ENCODE measurements at places on chromosomes 13 and 19.

DNA sequence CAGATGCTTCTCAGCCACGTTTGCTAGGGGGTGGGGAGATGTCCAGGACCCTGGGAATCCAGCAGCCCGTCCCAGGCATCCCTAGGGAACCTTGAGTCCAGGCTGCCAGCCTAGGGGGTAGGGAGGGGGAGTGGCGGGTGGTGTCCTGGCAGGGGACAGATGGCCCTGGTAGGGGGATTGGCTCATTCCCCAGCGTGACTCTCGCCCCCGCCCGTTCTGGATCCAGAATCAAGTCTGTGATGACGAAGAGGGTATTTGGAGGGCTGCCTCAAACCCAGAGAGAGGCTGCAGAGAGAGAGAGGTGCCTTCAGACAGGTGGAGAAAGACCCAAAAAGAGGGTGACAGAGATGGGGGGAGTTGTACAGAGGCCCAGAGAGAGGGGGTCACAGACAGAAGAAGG is 4.1 kb downstream of the SLC17A7 start:
- no peak for DNase-seq

DNA sequence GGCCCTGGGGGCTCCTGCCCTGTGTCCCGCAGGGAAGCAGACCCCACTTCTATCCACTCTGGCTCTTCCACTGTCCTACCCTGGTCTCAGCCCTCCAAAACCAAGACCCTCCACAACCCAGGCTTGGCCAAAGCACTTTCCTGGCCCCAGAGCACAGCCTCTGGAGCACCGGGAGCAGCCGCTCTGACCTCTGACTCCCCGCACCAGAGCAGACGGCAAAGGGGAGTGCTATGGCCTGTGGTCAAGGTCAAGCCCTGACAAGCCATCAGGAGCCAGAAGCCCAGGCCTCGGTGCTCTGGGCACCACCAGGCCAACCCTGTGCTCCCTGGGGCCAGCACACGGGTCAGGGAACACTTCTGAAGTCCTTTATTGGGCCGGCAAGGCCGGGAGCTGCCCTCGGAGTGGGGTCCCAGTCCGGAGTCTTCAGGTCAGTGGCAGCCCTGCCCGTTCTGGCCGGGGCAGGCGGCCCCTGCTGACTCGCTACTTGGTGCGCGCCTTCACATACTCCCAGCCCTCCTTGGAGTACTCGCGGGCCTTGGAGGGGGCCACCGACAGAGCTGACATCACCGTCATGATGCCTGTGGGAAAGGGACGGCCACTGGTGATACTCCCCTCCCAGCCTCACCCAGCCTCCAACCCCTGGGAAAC is 2.1 kb downstream of the MICOS13 start:
- DNase-seq = no peak

- no peak for DNase-seq
These were observed 111.2 kb downstream of the GADD45B start for GRCh38 chr19:2587001-2587719.

DNA sequence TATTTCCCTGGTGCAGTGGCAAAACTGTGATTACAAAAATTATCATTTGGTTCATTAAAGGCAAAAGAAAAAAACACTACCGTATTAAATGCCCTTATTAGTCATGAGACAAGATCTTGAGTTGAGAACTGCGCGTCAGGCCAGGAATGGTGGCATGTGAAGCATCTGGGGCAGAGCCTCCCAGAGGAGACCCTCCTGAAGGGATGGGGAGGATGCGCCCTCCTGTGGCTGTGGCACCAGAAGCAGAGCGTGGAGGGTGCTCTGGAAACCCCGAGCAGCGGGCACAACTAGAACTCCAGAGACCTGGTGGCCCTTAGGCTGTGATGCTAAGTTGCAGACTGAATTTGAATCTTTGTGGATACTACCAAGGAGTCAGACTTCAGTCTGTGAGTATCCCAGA is 11.5 kb downstream of the CUL4A start:
- DNase-seq = no peak

DNA sequence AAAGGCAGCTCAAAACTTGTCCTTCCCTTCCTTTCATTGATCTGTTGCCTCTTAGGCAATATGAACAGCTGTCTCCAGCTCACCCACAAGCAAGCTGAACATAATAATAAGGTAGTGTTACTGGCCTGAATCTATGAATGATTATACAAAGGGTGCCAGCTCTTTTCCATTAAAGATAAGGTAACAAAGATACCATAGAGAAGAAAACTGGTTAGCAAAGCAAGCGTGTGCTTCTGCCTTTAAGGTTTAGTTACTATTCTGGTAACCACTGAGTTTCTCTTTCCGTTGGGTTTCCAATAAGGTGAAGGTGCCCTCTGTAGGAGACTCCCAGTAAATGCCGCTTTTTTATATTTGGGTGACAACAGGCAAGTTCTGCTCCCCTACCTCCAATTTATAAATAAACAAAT is 12.1 kb upstream of the DACH1 start:
- peak; percentile 8 for DNase-seq

DNA sequence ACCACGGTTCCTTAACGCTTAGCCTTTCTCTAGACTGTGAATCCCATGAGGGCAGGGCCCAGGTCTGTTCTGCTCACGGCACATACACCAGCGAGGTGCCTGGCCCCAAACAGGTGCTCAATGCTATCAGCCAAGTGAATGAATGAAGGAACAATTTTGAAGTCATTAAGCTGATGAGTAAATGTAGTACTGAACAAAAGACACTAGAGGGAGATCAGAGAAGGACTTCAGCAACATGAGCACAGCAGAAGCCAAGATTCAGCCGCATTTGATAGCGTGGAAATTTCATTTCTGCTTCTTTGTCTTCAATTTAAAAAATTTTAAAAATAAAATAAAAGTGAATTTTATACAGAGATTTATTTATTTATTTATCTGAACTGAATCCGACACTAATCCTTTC is 20.1 kb upstream of the MYO16 start:
- no peak for DNase-seq

DNA sequence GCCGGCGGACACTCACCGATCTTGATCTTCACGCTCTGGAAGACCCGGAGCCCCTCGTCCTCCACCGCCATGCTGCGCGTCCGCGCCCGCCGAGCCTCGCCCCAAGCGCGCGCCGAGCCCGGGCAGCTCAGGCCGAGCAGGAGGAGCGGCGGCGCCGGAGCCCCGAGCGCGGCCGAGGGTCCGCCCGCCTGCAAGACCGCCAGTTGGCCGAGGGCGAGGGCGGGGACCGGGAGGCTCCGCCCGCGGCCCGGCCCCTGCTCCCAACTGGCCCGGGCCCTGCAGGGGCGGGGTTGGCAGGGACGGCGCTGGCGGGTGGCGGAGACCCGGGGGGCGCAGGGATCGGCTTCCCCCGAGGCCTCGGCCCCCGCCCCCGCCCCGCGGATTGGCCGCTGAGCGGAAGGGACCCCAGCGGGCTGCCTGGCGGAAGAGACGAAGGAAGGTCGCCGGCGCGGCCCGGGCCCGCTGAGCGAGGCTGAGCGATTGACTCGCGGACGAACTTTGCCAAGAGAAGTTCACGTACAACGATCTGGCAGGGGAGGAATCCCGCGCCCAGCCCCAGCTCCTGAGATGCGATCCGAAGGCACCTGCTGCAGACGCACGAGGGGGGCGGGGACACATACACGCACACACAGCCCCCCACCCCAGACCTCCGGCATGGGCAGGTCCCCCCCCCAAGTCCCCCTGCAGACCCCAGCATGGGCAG is at the start of gene RASA3:
TSS of gene RASA3 (minus strand) at position 205 of the 703 bp plus-strand sequence. CDS start at position 71, 134 bp downstream.
- peak; percentile 66 for DNase-seq

DNA sequence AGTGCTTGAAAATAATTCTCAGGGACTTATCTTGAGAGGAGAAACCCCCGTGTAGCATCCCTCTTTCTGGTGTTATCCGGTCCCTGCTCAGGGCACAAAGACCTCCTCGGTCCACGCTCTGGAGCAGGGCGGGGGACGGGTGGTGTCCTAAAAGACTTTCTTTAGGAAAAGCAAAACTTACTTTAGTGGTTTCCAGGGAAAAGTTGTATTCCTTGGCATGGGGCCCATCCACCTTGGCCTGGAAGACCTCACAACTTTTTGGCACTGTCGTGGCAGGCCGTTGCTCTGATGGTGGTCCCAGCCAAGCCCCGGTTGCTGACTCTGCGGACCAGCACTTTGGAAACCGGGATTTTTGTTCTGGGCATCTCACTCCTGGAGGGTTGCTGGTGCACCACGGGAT is 2.7 kb downstream of the AMER2 start:
- DNase-seq = no peak

DNA sequence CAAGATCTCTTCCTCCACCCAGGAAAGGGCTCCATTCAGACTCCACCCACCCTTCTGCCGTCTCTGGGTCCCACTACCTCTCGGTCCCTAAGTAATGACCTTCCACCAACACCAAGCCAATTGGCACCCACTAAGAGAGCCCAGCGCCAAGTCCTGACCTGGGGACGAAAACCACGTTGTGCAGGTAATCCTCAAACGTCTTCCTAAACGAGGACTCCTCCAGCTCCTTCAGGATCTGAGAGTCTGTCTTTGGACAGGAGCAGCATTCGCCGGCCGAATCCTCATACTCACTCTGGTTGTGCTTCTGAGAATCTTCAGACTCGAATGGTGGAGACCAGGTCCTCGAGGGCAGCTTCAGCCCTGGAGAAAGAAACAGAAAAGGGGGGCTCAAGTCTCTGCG is 83.1 kb downstream of the ZNF557 start:
- DNase-seq = no peak

- no peak for DNase-seq
These were observed 3.8 kb downstream of the PLPP2 start for GRCh38 chr19:287381-287871.

- no peak for DNase-seq
These were observed 128.0 kb downstream of the DCT start for GRCh38 chr13:94351292-94351990.

DNA sequence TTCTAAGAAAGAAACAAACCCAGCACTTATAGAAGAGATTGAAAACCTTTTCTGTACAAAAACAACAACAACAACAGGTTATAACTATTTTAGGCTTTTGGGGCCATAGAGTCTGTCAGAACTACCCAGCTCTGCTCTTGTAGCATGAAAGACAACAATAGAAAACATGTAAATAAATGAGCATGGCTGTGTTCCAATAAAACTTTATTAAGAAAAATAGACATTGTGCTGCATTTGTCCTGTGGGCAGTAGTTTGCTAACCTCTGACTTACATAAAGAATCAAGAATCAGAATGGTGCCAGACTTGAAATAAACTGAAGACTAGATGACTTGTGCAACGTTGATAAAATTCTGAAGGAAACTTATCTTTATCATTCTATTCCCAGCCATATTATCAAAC is 617.5 kb downstream of the DIAPH3 start:
- DNase-seq = no peak

DNA sequence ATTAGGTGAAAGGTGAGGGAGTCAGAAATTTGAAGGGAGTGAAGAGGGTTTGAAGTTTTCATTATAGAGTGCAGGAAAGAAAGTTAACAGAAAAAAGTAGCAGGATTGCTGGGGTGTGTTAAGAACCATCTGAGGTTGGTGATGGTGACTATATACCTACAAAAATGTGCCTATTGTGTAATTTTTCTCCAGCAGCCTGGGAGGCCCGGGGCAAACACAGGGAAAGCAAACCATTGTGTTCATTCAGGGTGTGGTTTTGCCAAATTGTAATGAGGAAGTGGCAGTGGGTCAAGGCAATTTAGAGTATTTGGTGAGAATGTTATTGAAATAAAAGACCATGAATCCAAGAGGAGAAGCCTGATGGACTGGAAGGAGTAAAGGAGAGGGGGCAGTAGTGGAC is 8.2 kb upstream of the SUCLA2 start:
- DNase-seq = no peak

- peak; percentile 4 for DNase-seq
These were observed 65.1 kb downstream of the SIAH3 start for GRCh38 chr13:45786293-45786920.

DNA sequence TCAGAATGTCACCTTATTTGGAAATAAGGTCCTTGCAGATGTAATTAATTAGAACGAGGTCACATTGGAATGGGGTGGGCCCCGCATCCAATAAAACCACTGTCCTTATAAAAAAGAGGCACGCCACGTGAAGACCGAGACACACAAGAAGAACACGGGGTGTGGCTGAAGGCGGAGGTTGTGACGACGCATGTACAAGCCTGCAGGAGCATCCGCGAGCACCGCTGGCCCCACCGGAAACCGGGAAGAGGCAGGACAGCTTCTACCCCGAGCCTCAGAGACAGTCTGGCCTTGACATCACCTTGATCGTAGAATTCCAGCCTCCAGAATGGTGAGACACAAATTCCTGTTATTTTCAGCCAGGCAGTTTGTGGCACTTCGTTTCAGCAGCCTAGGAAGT is 177.9 kb downstream of the COL4A1 start:
- DNase-seq = no peak

DNA sequence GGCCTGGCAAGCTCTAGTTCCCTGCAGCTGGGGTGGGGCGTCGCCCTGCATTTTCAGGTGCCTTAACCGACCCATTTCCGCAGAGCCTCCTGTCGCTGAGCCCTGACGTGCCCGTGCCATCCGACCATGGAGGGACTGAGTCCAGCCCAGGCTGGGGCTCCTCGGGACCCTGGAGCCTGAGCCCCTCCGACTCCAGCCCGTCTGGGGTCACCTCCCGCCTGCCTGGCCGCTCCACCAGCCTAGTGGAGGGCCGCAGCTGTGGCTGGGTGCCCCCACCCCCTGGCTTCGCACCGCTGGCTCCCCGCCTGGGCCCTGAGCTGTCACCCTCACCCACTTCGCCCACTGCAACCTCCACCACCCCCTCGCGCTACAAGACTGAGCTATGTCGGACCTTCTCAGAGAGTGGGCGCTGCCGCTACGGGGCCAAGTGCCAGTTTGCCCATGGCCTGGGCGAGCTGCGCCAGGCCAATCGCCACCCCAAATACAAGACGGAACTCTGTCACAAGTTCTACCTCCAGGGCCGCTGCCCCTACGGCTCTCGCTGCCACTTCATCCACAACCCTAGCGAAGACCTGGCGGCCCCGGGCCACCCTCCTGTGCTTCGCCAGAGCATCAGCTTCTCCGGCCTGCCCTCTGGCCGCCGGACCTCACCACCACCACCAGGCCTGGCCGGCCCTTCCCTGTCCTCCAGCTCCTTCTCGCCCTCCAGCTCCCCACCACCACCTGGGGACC is 1.2 kb downstream of the ZFP36 start:
- peak; percentile 79 for DNase-seq

DNA sequence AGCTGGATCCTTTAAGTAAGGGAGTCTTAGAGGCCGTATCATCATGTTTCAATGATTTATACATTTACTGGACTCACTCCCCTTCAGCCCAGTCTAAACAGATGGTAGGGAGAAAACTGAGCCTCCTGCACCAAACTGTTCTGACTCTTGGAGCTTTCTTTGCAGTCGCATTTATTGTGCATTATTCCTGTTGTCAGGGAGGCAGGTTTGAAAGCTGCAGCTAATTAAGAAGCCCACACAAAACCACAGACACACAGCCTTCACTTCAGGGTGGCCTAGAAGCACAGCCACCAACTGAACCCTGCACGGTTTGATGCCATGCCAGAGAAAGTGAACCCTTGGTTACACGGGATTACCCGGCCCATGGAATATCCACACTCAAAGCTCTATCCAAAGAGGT is 911.0 kb downstream of the UQCRFS1 start:
- DNase-seq = no peak

DNA sequence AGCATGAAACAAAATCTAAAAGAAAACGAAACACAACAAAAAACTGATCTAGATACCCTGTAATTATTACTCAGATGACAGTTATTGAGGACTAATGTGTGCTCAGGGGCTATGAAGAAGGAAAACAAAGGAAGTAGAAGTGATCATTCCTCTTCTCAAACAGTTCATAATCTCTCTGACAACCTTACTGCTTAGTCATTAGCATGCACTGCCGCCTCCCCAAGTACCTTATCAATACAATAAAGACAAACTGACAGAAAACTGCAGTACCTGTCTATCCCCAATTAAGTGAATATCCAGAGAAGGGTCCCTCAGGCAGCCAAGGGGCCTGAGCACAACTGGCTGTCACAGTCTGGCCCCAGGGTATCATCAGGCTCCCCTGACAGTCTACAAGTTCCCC is 22.0 kb upstream of the POU4F1 start:
- no peak for DNase-seq

- no peak for DNase-seq
These were observed 413.3 kb downstream of the KCTD12 start for GRCh38 chr13:76472916-76473315.
